Stomach (tissue), 19 donors: ENCODE measurements at places on chromosomes 1 and 21. TPM values are rescaled to one million over a fixed set of nuclear protein-coding genes. Genes with fewer than 3 reads are reported as not detected.

GRCh38 chr1:173532237-173532636, 55.1 kb downstream of the PRDX6 start:
- H3K4me1 ChIP-seq: peaks cover 12% of the 10 kb centered on the region
- H3K27me3 ChIP-seq: no peaks in the 10 kb centered on the region
- H3K27ac ChIP-seq: no peak overlapping the region
- H3K4me3 ChIP-seq: no peak overlapping the region

Gene MSH4
- total RNA-seq: not detected

GRCh38 chr1:56073614-56074006, 505.8 kb downstream of the PLPP3 start:
- no peaks in the 10 kb centered on the region for H3K36me3 ChIP-seq
- no peaks in the 10 kb centered on the region for H3K4me1 ChIP-seq

DNA sequence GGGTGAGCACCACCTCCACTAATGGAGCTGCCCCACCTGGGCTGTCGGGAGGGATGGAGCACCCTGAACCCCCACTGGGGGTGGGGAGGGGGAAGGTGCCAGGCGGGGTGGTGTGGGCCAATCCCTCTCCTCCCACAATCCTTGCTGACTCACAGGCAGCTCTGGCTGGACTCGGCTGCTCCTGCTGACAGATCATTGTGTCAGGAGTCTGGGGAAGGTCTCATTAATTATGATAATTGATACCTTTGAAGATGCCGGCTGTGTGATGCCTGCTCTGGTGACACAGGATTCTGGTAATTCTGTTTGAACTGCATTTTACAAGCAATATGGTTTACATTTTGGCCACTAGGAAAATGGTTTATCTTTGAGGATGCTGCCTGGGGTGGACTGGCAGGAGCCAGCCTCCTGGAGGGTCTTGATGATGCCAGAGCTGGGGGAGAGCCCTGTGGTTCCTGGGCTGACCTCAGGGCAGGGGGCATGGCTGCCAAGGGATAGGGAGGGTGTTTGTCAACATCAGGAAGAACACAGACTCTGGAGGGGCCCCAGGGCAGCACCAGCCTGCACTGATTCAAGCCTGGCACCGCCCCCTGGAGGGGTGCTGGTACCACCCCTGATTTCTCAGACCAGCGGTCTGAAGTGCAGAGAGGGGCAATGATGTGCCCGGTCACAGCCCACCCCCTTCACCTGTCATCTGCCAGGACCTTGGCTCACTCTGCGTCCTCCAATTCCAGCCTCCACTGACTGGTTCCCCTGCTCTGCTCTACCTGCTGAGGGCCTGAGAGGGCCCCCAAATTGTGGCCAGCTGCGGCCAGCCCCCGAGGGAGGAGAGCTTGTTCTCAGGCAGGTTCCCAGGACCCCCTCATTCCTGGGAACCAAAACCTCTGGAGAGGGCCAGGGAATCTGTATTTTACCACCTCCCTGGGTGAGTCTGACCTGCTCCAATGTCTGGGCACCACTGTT, 338.8 kb downstream of the MATN1 start:
- DNase-seq: no peak
- H3K4me1 ChIP-seq: peaks cover 7% of the 10 kb centered on the region
- no peaks in the 10 kb centered on the region for H3K36me3 ChIP-seq

DNA sequence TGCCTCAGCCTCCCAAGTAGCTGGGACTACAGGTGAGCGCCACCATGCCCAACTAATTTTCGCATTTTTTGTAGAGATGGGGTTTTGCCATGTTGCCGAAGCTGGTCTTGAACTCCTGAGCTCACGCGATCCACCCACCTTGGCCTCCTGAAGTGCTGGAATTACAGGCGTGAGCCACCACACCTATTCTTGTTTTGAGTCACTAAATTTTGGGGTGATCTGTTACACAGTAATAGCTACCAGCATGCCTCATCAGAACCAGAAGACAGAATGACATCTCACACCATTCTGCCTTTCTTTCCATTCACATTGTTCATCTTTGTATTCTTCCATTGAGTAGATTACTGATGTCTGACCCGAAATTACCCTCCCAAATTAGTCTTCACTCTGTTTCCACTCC, 9.1 kb downstream of the RHBDL2 start:
- no peak overlapping the region for H3K4me3 ChIP-seq
- H3K4me1 ChIP-seq: no peaks in the 10 kb centered on the region
- no peak overlapping the region for H3K27ac ChIP-seq
- H3K27me3 ChIP-seq: no peaks in the 10 kb centered on the region
- no peaks in the 10 kb centered on the region for H3K36me3 ChIP-seq
- DNase-seq: no peak

DNA sequence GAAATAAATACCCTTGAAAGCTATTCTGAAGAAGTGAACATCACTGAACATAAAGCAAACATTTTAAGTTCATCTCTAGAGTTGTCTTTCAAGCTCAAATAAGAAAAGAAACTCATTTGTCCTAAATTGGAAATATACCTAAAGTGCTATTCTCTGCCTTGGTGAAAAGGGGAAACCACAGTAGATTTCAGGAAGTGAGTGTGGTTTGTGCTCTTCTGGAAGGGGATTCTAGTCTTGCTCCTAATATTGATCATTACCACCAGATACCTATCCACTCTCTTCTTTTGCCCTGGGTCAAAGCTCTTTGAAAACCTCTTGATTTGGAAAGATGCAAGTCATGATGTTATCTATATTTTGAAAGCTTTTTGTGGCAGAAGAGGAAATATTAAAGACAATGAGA, 798.1 kb downstream of the ADGRL2 start:
- no peaks in the 10 kb centered on the region for H3K27me3 ChIP-seq
- H3K36me3 ChIP-seq: no peaks in the 10 kb centered on the region
- DNase-seq: no peak
- no peaks in the 10 kb centered on the region for H3K4me1 ChIP-seq
- no peak overlapping the region for H3K27ac ChIP-seq

GRCh38 chr21:44011579-44012473, at the start of gene TRAPPC10:
Gene TRAPPC10, plus strand, starts transcription at chr21:44012309. Its CDS starts 185 bp downstream, at chr21:44012494.
- H3K4me1 ChIP-seq: peaks cover 50% of the 10 kb centered on the region
- peak within 1 kb of the TSS; percentile 94 for H3K27ac ChIP-seq
- peak; percentile 97 for DNase-seq
- H3K27me3 ChIP-seq: no peaks in the 10 kb centered on the region
- peak within 1 kb of the TSS; percentile 88 for H3K4me3 ChIP-seq

- no peaks in the 10 kb centered on the region for H3K4me1 ChIP-seq
- H3K27ac ChIP-seq: no peak overlapping the region
- H3K27me3 ChIP-seq: no peaks in the 10 kb centered on the region
- H3K4me3 ChIP-seq: no peak overlapping the region
Measured at GRCh38 chr1:89855413-89856123, 34.7 kb downstream of the LRRC8D start.

- no peaks in the 10 kb centered on the region for H3K27me3 ChIP-seq
- no peak for DNase-seq
- H3K4me3 ChIP-seq: no peak overlapping the region
- H3K27ac ChIP-seq: no peak overlapping the region
- no peaks in the 10 kb centered on the region for H3K36me3 ChIP-seq
Measured at GRCh38 chr1:89608984-89609725, 23.8 kb upstream of the LRRC8C start.

DNA sequence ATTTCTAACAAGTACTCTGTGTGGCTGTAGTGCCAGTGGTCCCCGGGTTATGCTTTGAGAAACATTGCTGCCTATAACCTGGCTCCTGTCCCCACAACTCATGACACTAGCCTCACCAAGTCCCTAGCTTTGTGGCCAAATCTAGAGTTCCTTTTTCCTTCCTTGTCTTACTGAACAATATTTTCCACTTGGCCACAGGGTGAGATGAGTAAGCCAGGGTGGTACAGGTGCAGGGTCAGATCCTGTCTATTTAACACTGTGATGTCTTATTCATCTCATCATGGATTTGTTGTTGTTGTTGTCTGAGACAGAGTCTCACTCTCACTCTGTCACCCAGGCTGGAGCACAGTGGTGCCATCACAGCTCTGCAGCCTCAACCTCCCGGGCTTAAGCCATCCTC, 18.6 kb downstream of the ARMH1 start:
- H3K36me3 ChIP-seq: no peaks in the 10 kb centered on the region
- no peaks in the 10 kb centered on the region for H3K4me1 ChIP-seq
- H3K4me3 ChIP-seq: no peak overlapping the region
- no peak for DNase-seq
- no peaks in the 10 kb centered on the region for H3K27me3 ChIP-seq
- no peak overlapping the region for H3K27ac ChIP-seq

DNA sequence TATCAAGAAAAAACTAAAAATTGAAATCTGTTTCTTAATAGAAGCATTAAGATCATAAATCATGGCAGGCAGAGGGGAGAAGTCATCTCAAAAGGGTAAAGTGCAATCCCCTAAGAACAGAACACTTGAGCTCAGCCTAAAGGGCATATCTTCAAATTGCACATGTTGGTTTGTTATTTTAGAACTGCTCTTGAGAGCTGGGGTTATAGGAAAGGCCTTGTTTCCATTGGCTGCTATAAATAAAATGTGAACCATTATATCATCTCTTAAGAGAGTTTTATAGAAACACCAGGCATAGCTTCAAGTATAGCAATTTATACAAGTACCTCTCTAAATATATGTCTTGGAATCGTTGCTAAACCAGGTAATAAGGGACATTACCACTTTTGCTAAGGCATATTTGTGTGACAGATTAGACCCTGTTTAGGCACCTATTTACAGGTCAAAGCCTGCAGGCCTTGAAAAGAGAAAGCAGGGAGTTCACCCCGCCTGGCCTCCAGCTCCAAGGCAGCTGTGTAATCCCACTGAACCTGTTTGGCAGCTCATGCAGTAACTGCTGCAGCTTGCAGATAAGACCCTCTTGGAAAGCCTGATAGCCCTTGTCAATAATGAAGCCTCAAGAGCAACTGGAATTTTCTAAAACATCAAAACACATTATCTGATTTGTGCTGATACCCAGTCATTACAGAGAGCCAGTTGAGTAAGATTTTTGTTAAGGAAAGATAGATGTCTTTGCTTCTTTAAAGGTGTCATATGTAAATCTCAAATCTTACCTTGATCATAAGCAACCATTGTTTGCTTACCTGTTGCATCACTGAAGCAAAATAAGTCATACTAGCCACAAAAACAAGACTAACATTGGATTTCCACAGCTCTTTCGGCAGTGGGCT, 24.2 kb upstream of the SYDE2 start:
- H3K4me3 ChIP-seq: no peak overlapping the region
- peak overlapping the region; percentile 44 for H3K27ac ChIP-seq
- peaks cover 53% of the 10 kb centered on the region for H3K4me1 ChIP-seq
- peak; percentile 95 for DNase-seq
- H3K27me3 ChIP-seq: no peaks in the 10 kb centered on the region
- no peaks in the 10 kb centered on the region for H3K36me3 ChIP-seq

DNA sequence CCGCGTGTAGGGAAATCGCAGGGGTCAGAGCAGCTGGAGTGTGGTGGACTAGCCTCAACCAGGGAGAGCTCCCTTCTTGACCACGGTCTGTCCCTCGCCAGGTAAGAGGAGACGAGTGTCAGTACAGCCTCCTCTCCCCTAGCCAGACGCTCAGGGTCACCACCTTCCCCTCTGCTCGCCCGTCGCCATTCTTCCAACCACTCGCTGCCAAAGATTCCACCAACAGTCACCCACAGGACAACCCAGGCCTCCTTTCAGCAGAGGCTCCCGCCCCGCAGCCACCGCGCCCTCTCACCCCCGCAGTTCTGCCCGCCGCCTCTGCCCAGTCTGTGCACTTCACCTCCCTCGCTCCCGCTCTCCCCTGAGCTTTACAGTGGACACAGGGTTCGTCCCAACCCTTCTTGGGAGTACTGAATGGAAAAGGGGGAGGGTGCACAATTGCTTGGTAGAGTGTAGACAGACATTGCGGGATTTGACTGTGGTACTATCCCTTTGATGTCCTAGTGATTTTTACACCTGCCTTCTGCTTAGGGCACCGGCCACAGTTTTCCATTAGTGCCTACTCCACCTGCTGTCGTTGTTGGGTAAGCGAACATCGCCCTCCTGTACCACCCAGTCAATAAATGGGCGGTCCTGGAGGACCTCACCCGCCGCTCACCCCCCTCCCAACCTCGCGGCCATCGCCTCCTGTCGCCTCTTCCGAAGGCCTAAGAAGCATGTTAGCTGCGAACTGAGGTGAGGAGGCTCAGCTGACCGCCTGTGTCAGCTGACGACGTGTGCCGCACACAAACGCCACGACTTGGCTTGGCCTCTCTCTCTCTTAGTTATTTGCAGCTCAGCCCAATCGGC, 9.2 kb upstream of the NBPF11 start:
- no peak overlapping the region for H3K27ac ChIP-seq
- H3K27me3 ChIP-seq: peaks cover 56% of the 10 kb centered on the region
- DNase-seq: no peak
- H3K36me3 ChIP-seq: no peaks in the 10 kb centered on the region
- H3K4me1 ChIP-seq: no peaks in the 10 kb centered on the region

DNA sequence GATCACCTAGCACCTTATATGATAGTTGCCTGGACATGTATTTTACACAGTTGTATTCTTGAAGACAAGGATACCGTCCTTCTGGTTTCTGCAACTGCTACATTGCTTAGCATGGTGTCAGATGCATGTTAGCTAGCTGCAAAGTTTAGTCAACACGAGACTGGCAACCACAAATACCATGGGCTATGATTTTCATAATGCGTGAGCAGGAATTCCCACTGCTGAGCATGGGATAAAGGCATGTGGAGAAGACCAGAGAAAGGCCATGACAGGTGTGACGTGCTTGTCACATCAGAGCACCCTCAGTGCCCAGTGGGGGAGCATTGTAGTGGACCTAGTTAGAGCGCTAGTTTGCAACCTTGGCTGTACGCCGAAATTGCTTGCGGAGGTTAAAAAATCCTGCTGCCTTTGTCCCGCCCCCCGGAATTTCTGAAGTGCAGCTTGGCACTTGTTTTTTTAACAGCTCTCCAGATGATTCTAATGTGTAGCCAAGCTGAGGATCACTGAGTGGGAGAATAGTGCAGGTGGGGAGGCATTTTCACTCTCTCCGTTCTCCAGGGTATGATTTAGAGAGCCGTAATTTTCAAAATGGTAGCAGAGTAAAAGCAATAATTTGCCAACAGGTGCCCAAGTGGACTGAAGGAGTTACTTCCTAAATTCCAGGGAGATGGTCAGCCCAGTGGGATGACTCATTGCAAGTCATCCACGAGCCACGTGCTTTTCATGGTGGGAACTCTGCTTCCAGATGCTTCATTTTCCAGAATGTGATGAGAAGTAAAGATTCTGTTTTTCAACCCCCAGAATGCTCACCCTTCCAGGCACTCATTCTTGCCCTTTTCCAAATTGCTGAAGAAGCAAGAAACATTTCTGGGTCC, 81.0 kb downstream of the CNIH3 start:
- no peaks in the 10 kb centered on the region for H3K36me3 ChIP-seq
- no peak for DNase-seq
- no peaks in the 10 kb centered on the region for H3K4me1 ChIP-seq
- H3K27ac ChIP-seq: no peak overlapping the region

Gene RFX5
- 20.4 TPM for total RNA-seq

GRCh38 chr1:11078631-11079030, 18.8 kb upstream of the SRM start:
- no peaks in the 10 kb centered on the region for H3K27me3 ChIP-seq
- H3K4me1 ChIP-seq: no peaks in the 10 kb centered on the region
- H3K4me3 ChIP-seq: no peak overlapping the region
- H3K27ac ChIP-seq: no peak overlapping the region
- peaks cover 96% of the 10 kb centered on the region for H3K36me3 ChIP-seq
- no peak for DNase-seq
